Sigmoid colon (tissue), 7 donors: ENCODE measurements at places on chromosomes 6 and 20. TPM values are rescaled to one million over a fixed set of nuclear protein-coding genes. Genes with fewer than 3 reads are reported as not detected.

GRCh38 chr6:1580585-1580984 is 29.1 kb upstream of the FOXC1 start:
- DNase-seq = no peak
- H3K4me1 ChIP-seq = peaks cover 7% of the 10 kb centered on the region

DNA sequence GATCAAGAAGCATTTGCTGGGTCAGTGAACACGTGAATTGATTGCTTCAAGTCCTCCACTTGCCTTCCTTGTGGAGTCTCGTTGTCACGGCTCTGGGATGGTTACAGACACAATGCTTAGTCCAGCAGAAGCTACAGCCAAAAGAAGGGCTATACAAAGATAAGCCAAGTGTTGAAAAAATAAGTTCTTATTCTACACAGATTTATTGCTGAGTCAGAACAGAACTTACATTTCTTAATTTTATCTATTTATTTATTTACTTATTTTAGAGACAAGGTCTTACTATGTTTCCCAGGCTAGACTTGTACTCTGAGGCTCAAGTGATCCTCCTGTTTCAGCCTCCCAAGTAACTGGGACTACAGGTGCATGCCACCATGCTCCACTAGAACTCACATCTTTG is 199.0 kb downstream of the MYLK4 start:
- no peaks in the 10 kb centered on the region for H3K27me3 ChIP-seq
- no peak for DNase-seq
- no peaks in the 10 kb centered on the region for H3K4me1 ChIP-seq

GRCh38 chr6:26028746-26029569 is 58.3 kb upstream of the HFE start:
- H3K27ac ChIP-seq = no peak overlapping the region
- no peak overlapping the region for H3K4me3 ChIP-seq
- no peak for DNase-seq
- no peaks in the 10 kb centered on the region for H3K27me3 ChIP-seq

The OR12D1 gene
- polyA plus RNA-seq = not detected

The LSM14B gene
- 25.8 TPM for polyA plus RNA-seq

- no peaks in the 10 kb centered on the region for H3K36me3 ChIP-seq
- DNase-seq = no peak
- no peak overlapping the region for H3K4me3 ChIP-seq
- H3K4me1 ChIP-seq = no peaks in the 10 kb centered on the region
Measured at GRCh38 chr6:131366223-131366622, 206.8 kb upstream of the ARG1 start.

DNA sequence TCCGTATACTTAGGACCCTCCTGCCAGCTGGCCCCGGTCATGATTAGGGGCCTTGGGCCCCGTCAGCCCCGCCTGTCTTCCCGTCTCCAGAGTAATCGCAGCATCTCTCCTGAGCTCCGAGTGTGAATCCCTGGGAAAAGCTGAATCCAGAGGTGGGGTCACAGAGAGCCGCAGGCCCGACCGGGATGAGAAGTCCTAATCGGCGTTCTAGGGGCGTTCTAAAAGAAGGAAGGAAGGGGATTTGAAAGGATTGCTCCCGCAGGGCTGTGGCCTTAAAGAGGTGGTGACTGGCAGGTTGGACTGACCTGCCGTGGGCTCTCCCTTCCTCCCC is 371 bp downstream of the HMGN4 start:
- H3K27ac ChIP-seq = peak overlapping the region; percentile 87
- H3K27me3 ChIP-seq = no peaks in the 10 kb centered on the region
- H3K4me1 ChIP-seq = no peaks in the 10 kb centered on the region
- peaks cover 13% of the 10 kb centered on the region for H3K36me3 ChIP-seq
- H3K4me3 ChIP-seq = peak overlapping the region; percentile 92
- no peak for DNase-seq

The GTF2H4 gene
- 21.9 TPM for polyA plus RNA-seq

GRCh38 chr20:39660965-39661364 is 698.8 kb downstream of the DHX35 start:
- H3K4me1 ChIP-seq = no peaks in the 10 kb centered on the region
- no peak overlapping the region for H3K4me3 ChIP-seq
- no peaks in the 10 kb centered on the region for H3K36me3 ChIP-seq
- no peak overlapping the region for H3K27ac ChIP-seq

DNA sequence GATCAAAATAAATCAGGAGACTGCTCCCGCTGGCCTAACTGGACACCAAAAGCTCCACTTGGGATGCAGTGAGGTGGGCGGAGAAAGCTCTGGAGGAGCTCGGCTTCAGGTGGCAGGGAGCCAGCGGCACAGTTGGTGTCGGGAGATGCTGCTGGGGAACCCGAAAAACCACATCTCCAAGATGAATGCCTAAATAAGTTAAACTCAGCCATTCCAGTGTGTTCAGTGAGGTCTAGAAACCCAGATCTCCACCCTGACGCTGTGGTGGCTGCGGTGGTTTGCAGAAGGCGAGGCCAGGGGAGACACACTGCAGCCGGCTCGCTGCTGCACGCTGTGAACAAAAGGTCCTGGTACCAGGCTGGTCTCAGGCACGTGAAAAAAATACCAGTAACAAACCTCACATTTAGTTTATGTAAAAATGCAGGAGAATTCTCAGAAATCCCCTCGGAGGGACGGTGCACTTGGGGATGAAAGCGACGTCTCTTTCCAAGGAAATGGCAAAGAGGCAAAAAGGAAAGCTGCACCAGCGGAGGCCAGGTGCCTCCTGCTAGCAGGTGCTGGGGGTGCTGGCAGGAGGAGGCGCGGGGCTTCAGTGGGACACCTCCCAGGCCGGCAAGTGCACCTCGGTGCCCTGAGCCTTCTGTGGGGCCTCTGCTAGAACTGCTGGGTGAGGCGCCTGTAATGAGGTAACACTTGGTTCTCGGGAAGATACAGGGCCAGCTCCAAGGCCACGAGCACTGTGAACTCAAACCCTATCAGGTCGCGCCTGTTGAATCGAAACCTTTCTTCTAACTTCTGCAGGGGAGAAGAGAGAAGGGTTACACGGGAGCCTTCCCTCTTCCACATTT is 3.6 kb downstream of the RPS21 start:
- H3K27ac ChIP-seq = no peak overlapping the region
- peaks cover 66% of the 10 kb centered on the region for H3K36me3 ChIP-seq
- H3K27me3 ChIP-seq = no peaks in the 10 kb centered on the region
- DNase-seq = no peak
- H3K4me1 ChIP-seq = peaks cover 21% of the 10 kb centered on the region

The GRIK2 gene
- 0.25 TPM for polyA plus RNA-seq

DNA sequence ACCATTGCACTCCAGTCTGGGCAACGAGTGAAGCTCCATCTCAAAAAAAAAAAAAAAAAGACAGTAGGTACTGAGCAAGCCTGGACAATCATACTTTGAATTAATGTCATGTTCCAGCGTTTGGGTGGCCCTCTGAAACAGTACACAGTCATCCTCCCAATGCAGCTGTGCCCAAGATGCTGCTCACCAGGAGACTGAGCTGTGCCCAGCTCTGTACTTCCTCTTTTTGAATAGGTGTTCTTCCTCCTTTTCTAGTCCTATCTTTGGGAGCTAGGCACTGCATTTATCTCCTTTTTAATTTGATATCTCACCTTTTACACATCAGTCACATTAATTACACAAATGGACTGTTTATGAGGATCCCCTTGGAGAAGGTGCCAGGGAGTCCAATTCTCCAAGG is 101.5 kb downstream of the RPP40 start:
- H3K27me3 ChIP-seq = no peaks in the 10 kb centered on the region
- no peak overlapping the region for H3K27ac ChIP-seq
- no peak for DNase-seq

The SLA2 gene
- polyA plus RNA-seq = 0.46 TPM

DNA sequence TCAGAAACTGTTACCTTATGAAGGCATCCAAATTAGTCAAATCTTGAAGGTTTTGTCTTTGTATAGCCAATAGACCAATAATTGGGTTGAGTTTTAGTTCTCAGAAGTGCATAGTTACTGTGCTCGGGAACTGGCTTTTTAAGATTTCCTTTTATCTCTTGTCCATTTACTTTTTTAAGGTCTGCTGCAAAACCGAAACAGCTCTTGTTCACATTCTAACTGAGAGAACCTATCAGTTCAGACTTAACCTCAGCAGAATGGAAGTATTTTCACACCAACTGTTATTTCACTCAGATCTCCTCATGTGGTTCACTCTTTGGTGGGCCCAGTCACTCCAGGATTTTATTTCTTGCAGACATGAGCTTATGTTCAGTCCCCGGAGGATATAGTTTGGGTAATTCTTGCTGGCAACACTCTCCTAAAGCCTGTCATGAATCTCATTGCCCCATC is 55.5 kb downstream of the TPBG start:
- H3K4me3 ChIP-seq = no peak overlapping the region
- H3K27ac ChIP-seq = no peak overlapping the region
- no peaks in the 10 kb centered on the region for H3K27me3 ChIP-seq
- H3K4me1 ChIP-seq = no peaks in the 10 kb centered on the region
- DNase-seq = no peak
- H3K36me3 ChIP-seq = no peaks in the 10 kb centered on the region

GRCh38 chr6:38555606-38556005 is 84.1 kb downstream of the BTBD9 start:
- DNase-seq = no peak
- H3K27me3 ChIP-seq = no peaks in the 10 kb centered on the region
- H3K27ac ChIP-seq = peak overlapping the region; percentile 43

The SYNE1 gene
- polyA plus RNA-seq = 7.2 TPM

- no peak overlapping the region for H3K4me3 ChIP-seq
- no peak overlapping the region for H3K27ac ChIP-seq
- no peaks in the 10 kb centered on the region for H3K4me1 ChIP-seq
- H3K36me3 ChIP-seq = no peaks in the 10 kb centered on the region
Measured at GRCh38 chr20:10490706-10491105, 55.6 kb downstream of the SLX4IP start.

The TFAP2D gene
- not detected for polyA plus RNA-seq

DNA sequence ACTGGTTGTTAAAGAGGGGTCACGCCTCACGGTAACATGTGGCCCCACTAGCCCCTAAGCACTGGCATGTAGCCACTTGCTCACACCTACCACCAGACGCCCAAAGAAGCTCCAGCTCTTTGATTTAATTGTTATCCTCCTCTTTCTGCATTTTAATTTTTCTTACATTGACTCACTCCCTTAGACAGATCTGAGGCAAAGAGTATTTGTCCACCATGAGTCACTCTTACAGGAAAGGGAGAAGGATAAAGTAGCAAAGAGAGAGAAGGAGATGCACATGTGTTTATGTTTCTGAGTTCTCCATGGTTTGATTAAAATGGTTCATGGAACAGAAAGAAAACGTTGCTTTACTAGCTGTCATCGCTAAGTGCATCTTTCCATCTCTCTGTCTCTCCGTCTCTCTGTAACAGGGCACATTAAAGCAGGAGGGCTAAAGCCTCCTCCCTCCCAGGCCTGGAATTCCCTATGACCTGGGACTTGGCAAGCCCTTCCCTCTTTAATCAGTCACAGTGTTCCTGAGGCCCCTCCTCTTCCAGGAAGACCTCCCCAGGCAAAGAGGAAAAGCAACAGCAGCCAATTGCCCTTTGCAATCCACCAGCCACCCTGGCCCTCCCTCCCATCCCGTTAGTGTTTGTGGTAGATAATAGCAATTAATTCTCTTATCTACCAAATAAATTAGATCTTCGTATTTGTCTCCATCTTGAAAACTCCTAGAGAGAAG is 112.8 kb upstream of the TSHZ2 start:
- no peak overlapping the region for H3K4me3 ChIP-seq
- H3K27me3 ChIP-seq = no peaks in the 10 kb centered on the region
- no peaks in the 10 kb centered on the region for H3K4me1 ChIP-seq
- H3K36me3 ChIP-seq = no peaks in the 10 kb centered on the region
- no peak for DNase-seq

The SLC13A3 gene
- not detected for polyA plus RNA-seq

GRCh38 chr20:50592282-50593004 is 82.3 kb downstream of the PTPN1 start:
- H3K27ac ChIP-seq = peak overlapping the region; percentile 50
- H3K4me1 ChIP-seq = peaks cover 24% of the 10 kb centered on the region
- H3K4me3 ChIP-seq = no peak overlapping the region
- no peaks in the 10 kb centered on the region for H3K36me3 ChIP-seq

The HLA-DQA1 gene
- polyA plus RNA-seq = 129 TPM

DNA sequence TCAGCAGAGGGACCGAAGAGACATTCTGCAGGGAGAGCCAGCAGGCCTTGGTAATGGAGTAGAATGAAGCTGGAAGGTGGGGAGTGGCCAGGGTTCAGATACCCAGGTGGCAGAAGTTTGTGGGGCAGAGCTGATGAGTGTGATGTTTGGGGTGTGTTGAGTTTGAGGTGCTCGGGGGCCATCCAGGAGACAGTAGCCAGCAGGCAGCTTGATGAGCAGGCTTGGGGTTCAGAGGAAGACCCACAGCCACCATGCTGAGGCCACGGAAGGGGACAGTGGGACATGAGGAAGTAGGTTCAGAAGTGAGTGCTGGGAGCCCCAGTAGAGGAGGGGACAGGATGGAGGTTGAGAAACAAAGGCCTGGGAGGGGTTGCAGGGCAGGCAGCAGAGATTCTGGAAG is 11.1 kb upstream of the FOXS1 start:
- H3K27ac ChIP-seq = no peak overlapping the region
- peaks cover 17% of the 10 kb centered on the region for H3K4me1 ChIP-seq
- no peak for DNase-seq
- no peaks in the 10 kb centered on the region for H3K36me3 ChIP-seq
- peaks cover 81% of the 10 kb centered on the region for H3K27me3 ChIP-seq

The PTCHD4 gene
- polyA plus RNA-seq = not detected

DNA sequence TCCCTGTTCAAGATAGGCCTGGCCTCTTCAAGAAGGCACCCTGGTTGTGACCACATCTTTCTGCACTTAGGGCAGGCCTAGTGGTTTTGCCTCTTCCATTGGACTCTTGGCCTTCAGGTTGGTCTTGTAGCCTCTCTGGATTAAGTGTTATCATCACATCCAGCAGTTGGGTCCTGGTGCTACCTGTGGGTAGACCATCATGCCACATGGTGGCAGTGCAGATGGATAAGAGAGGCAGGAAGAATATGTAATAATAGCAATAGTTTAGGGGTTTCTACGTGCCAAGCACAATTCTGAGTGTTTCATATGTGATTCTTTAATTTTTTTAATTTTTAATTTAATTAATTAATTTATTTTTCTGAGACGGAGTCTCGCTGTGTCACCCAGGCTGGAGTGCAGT is 28.5 kb upstream of the SNRPB2 start:
- no peak overlapping the region for H3K4me3 ChIP-seq
- no peaks in the 10 kb centered on the region for H3K27me3 ChIP-seq
- no peaks in the 10 kb centered on the region for H3K36me3 ChIP-seq

GRCh38 chr20:36606158-36607066 is 833 bp downstream of the RAB5IF start:
- H3K36me3 ChIP-seq = peaks cover 17% of the 10 kb centered on the region
- H3K27ac ChIP-seq = peak overlapping the region; percentile 89
- no peaks in the 10 kb centered on the region for H3K27me3 ChIP-seq
